ENCODE measurements at places on chromosomes 7 and 10. TPM values are rescaled to one million over a fixed set of nuclear protein-coding genes. Genes with fewer than 3 reads are reported as not detected.

Gene EPDR1
- total RNA-seq: 220 TPM

Gene FGL2
- total RNA-seq: 110 TPM

Gene DRGX
- total RNA-seq: not detected

Gene PRPS1L1
- total RNA-seq: not detected

Gene SUN3
- not detected for total RNA-seq

Gene NUPR2
- total RNA-seq: not detected

Gene BTBD16
- 0.41 TPM for total RNA-seq

Gene CHAT
- not detected for total RNA-seq

DNA sequence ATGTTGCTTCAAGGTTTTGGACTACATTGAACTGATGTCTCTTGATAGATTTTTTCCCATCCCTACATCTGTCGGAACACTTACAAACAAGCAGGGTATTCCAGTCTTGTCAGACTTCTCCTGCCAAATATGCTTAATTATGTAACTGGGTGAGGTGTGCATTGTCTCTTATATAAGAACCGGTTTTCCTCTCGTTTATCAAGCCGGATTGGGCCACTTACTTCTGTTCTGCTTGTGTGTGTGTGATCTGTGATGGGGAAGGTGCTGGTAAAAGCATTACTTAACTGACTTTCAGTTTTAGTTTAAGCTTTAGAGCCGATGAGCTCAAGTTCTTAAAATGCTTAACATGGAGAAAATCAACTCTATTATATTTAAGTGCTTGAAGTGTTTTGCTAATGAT is 57.9 kb downstream of the OTUD1 start:
- no peak for DNase-seq

GRCh38 chr10:69397972-69398371 is 18.7 kb downstream of the TACR2 start:
- DNase-seq: peak; percentile 64

DNA sequence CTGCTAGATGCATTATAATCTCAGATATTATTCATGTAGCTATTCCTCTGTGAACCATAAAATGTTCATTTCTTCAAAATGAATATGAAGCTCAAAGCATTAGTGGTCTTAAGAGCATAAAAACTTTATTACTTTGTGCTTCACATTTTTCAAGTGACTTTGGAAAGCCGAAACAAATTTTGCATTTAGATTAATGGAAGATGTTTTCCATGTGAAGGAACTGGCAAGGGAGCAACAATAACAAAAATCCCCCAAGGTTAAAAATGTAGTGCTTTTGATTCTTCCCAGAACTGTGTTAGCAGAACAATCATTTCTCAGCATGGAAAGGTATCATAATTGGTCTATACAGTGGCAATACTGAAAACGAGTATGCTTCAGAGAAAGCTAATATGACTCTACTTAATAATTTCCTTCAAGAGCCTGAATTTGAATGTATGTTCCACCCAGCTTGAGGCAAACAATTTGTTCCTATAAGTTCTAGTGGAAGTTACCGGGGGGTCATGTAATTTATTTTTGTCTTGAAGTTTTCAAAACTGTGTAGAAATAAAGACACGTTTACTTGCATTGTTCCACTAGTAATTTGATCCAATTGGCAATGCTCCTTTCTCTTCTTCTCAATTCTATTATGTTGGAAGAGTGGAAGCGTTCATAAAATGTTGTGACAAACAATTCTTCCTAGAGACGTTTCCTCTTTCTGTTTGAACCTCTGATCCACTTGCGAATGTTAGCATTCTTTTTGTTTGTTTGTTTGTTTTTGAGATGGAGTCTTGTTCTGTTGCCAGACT is 665.4 kb downstream of the AUTS2 start:
- DNase-seq: peak; percentile 40

DNA sequence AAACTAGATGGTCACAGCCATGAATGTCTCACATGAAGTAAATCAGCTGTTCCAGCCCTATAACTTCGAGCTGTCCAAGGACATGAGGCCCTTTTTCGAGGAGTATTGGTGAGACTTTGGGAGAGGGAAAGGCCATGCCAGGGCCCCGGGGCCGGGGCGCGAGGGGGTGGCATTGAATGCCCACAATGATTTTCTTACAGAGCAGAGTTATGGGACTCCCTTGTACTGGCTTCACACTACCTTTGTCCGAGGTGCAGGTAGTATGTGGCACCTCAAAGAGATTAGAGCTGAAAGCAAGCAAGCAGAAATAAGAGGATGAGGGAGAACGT is 407 bp downstream of the ELOVL3 start:
- no peak for DNase-seq

DNA sequence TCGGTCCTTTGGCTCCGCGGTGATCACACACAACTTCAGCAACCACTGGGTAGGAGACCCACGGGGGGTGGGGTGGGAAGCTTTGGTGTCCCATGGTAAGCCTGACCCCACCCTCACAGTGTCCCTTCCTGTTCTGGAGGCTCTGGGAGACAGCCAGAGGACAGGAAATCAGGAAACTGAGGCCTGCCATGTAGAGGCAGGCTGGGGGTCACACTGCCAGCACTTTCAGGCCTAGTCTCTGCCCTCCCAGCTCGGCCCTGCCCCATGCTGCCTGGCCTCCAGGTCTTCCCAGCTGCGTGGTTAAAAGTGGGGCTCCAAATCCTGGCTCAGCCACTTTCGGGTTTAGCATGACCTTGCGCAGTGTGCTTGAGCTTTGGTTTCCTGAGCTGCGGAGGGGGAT is 10.9 kb downstream of the AQP1 start:
- no peak for DNase-seq

DNA sequence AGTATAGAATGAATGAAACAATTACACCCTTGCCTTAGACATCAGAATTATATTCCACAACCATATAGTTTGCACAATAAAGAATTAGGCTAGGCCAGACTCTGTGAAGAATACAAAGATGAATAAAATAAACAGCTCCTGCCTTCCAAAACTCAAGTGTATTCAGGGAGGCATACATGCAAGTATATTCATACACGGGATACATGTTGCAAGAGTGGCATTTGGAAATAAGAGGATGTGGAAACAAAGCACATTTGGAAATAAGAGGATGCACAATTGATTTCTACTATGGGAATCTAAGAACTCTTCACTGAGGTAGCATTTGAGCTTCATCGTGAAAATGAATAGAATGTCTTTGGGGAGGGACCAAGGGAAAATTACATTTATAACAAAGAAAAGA is 27.0 kb upstream of the TMEM26 start:
- no peak for DNase-seq

DNA sequence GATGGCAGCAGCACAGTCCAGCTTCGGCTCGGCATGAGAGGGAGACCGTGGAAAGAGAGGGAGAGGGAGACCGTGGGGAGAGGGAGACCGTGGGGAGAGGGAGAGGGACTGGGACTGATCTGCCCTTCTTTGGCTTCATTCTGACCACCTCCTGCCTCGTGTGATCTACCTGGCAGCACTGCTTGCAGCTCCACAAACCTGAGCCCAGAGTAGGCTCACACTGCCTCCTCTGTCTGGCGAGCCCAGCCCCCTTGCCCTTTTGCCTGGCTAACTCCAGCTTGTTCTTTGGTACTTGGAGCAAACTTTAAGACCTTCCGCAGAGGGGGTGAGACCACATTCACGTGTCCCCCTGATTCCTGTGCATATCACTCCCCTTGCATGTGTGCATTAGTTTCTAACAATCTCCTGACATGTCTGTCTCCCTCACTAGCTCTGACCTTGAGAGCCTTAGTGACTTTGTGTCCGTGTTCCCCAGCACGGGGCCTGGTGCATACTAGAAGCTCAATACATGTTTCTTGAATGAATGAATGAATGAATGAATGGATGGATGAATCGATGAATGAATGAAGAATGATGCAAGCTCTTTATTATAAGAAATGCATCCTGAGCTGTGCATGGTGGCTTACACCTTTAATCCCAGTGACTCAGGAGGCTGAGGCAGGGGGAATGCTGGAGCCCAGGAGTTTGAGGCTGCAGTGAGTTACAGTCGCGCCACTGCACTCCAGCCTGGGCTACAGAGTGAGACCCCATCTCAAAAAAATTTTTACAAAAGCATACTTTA is 31.2 kb downstream of the UBTD1 start:
- no peak for DNase-seq

DNA sequence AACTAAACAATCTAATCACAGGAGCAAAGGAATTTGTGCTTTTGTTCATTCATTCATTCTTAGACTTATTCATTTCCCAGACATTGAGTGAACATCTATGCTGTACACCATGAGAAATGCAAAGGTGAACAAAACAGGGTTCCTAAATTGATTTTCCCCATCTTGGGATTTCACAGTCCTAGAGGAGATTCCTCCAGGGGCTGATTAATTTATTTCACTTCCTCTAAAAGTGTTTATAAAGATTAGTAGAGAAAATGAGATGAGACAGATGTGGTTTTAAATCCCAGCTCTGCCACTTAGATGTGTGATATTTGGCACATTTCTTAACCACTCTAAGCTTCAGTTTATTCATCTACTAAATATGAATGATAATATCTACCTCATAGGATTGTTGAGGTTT is 8.9 kb downstream of the CCDC71L start:
- no peak for DNase-seq

DNA sequence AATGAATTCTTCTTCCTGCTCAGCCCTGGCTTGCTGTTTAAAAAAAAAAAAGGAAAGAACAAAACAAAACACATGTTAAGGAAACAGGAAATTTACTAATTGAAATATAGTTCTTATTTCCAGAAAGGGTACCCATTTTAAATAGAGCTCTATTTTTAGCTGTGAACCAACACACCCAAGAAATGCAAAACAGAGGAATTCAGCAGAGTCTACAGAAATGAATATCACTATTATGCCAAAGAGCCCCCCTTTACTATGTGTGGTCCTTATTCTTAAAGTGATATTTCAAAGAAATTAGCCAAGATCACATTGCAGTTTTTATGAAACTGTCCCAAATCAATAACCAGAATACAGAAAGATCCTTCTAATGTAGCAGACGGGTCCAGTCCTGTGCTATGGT is 53.7 kb downstream of the CCDC6 start:
- DNase-seq: no peak

DNA sequence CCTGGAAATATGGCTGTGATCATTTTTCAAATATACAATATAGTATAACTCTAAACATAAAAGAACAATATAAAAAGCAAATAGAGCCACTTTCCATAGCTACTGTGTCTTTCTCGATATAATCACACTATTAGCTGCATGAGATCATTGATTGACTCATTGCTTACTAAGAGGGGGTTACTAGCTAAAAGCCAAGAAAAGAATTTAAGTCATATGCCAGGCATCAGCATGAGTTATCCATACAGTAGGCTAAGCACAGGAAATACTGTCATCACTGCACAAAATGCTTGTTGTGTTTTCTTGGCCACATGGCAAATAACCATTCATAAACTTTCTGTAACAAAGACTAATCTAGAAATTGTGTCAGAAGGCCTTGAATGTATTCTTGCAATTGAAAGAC is 18.8 kb upstream of the ABCB5 start:
- DNase-seq: no peak

- no peak for DNase-seq
Measured at GRCh38 chr10:45224219-45224841, 91.1 kb downstream of the OR13A1 start.

- DNase-seq: no peak
Measured at GRCh38 chr10:119737039-119737663, 11.3 kb downstream of the INPP5F start.

DNA sequence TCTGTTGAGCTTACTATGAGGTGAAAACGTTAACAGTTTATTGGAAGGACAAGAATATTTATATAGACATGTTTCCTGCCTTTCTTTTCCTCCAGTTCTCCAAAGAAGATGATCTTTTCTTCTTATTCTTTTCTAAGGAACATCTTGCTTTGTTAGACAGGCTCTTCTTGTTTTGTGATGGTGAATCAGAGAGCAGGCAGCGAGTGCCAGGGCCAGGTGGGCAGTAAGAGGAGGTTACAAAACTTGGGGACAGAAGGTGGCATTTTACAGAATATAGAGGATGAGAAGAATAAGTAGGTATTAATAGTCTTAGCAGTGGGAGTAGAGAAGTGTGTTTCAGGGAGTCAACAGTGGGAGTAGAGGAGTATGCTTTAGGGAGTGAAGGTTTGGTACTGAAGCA is 223.6 kb downstream of the ARL4A start:
- no peak for DNase-seq

GRCh38 chr10:86654411-86655172 is at the start of gene OPN4:
Gene OPN4 (plus strand): TSS chr10:86654547. CDS start chr10:86654784, 237 bp downstream.
- no peak for DNase-seq

- no peak for DNase-seq
Measured at GRCh38 chr10:28463676-28464395, 69.1 kb upstream of the WAC start.

GRCh38 chr10:3473271-3473670 is 300.7 kb upstream of the PITRM1 start:
- no peak for DNase-seq

DNA sequence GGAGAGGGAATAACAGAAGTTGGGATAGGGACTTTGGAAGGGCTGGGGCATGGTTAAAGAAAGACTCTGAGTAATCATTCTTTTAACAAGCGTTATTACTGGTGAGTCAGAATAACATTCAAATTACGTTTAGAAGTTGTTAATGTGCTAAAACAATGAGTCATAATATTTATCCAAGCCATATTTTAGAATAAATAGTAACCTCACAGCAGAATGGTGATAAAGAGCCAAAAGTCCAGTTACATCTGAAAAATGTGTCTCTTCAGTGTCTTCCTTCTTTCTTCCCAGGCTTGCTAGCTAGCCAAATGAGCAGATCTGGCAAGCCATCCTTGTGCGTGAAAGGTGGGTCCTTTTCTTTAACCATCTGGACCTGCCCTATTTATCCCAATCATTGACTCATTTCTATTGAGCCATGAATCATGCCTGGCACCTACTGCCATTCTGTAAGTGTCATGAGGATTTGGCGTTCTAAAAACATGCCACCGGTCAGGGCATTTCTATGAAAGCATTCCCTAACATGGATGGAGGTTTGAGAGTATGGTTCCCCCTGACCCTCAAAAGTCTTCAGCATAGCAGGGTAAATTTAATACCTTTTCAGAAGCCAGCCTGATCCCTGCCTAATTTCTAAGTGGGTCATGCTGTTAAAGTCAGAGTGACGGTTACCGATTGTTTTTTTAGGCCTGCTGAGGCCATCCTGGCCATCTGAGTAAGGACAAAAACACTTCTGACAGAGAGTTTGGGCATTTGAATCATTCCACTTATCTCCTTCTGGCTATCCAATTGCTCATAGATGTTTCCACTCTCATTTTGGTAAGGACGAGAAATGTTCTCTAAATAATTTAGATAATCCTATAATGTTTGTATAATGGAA is 26.9 kb downstream of the MYPN start:
- no peak for DNase-seq

DNA sequence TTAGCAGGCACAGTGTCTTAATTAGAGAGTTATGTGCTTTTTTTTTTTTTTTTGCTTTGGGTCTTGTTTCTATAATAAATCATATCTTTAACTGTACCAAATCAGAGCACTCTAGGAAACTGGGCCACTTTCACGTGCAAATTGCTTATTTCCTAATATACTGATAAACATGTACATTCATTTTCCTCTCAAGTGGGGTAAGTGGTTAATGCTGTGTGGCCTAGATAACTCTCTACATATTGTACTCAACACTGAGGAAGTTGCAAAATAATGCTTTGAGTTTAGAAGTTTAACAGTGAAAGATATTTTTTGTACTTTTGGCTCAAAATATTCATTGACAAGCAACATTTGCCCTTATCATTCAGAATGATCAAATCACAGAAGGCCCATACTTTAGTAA is 115.9 kb upstream of the IFRD1 start:
- no peak for DNase-seq

Data from tongue (tissue), 3 donors.